Activated naive CD4-positive, alpha-beta T cell (primary cell): ENCODE measurements at places on chromosomes 5 and 9.

DNA sequence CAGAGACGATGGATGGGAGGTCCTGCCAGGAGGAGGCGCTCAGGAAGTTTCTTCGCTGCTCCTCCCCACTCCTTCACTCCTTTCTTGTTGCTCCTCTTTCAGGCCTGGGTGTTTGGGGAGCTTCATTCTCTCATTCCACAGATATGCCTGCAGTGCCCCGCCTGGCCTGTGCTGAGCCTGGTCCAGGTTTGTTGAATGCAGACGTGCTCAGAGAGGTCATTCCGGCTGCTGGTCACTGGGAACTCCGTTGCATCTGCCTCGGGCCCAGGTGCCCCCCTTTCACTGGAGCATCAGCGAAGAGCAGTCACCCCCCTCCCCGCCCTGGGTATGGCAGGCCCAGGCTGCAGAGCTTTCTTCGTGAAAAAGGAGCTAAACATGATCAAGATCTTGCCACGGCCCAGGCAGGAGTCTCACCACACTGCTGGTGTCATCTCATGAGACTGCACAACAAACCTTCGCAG is 15.5 kb downstream of the SURF6 start:
- DNase-seq = no peak

- no peak for DNase-seq
These were observed 10.7 kb downstream of the HMGCS1 start for GRCh38 chr5:43302481-43302880.

GRCh38 chr5:173637340-173637739 is 20.9 kb upstream of the BOD1 start:
- no peak for DNase-seq

- DNase-seq = no peak
These were observed 297.0 kb downstream of the EFNA5 start for GRCh38 chr5:107373549-107374263.

- no peak for DNase-seq
These were observed 10.2 kb downstream of the ABL1 start for GRCh38 chr9:130845254-130845653.

DNA sequence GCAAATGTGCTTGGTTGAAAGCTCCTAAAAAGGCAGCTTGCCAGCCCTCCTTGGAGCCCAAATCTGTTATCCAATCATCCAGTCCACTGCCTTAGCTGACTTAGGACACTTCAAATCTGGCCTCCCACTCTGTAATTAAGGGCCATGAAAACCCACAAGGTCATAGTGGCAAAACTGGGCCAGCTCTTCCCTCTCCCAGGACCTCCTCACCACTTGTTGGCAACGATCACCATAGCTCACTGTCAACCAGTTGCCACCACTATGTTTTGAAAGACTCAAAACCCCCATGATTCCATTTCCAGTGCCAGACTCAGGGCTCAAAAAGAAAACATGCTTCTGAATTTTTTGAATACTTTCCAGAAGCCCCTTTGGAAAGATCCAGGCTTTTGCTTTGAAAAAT is 107.5 kb downstream of the NREP start:
- no peak for DNase-seq

GRCh38 chr9:700365-701282 is 140.9 kb upstream of the DMRT1 start:
- DNase-seq = no peak

DNA sequence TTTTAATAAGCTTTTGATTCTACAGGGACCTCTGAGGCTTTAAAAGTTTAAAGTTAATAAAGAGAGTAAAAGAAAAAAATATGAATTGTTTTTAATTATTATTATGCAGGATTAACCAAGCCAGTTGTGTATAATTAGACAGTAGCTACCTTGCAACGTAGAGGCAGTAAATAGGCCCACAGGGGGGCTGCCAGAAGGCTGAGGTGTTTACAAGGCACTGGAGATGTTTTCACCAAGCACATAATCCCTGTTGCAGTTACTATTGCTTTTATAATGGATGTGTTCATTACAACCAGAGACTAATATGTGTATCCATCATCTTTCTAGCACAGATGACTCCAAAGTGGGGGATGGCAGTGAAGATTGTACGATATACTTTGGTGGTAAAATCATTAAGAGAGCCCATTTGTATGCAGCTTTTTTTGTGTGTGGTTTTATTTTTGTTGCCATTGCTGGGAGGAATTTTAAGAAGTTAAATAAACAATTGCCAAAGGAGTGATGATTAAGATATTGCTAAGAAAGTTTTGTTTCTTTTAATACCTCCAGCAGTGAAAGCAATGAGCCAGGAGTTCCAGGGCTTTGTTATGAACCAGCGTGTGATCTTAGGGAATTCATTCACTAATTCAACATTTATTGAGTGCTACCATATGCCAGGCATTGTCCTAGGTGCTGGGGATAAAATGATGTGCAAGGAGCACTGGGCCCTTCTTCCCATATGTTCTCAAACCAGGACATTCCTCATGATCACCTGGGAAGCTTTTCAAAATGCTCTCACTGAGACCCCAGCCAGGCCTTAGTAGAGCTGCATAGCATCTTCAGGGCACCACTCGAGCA is 138.7 kb upstream of the EFNA5 start:
- DNase-seq = no peak

DNA sequence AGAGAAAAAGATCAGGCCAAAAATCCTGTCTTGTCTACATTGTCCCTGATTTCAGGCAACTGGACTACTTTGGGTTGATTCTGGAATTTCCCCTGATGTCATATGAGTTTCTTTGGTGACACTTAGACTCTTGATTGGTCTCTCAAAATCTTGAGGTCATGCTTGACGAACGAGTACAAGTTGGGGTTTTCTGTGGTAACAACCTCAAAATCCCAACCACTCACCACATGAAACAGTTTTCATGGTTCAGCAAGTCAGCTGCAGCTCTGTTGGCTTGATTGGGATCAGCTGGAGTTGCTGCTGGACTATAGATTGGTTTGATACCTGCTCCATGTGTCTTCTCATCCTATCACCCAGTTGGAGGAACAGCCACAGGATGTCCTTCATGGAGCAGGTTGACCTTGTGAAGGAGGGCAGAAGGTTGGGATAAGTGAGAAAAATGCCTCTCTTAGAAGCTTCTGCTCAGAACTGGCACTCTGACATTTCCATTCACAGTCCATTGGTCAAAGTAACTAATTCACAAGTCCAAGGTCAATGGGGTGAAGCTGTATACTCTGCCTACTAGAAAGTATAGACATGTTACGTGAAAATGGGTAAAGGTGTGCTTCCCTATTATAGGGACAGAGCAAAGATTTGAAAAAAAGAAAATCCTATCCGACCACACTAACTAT is 284.5 kb downstream of the SH3GL2 start:
- DNase-seq = no peak

- DNase-seq = no peak
These were observed 68.4 kb downstream of the SLC25A46 start for GRCh38 chr5:110807169-110807568.

DNA sequence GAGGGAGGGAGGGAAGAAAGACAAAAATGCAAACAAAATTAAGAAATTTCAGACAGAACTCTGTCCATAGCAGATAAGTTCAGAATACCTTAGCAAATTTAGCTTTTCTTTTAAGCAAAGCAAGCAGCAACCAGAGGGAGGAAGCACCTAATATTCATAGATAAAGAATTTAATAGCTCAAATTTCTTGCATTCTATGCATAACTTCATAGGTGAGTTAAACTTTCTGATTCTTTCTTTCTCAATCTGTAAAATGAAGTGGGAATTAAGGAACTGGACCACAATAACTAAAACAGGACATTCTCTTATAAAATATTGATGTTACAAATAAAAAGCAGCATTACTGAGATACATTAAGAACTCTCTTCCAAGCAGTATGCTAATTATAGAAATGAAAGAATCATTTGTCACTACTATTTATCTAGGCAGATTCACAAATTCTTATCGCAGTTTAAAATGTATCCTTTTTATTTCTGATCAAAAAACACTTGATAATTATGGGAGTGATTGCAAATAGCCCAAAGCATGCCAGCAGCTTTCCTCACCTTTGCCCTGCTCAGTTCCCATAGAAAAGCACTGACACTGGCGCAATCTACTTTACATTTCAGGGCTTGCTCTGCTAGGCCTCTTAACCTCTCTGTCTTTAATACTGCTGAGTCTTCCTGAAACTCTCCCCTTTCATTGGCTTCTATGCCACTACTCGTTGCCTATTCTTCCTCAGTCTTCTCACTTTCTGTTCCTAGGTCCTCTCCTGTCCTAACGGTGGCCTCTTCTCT is 341.8 kb downstream of the PIK3R1 start:
- DNase-seq = no peak

DNA sequence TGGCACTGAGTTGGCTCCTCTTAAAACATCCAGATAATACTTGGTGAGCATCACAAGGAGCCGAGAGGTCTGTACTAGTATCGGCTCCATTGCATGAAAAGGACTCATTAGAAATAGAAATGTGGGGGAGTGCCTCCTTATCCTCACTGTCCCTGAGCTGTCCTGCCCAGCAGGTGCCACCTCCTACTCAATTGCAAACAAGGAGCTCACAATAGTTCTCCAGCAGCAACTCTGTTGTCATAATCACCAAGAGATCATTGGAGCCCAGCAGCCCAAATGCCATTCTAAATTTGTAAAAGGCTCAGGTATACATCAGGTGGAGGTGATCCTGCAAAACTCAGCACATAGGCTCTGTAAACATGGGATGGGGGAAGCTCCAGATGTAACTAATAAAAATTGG is 99.1 kb downstream of the PLK2 start:
- DNase-seq = no peak

DNA sequence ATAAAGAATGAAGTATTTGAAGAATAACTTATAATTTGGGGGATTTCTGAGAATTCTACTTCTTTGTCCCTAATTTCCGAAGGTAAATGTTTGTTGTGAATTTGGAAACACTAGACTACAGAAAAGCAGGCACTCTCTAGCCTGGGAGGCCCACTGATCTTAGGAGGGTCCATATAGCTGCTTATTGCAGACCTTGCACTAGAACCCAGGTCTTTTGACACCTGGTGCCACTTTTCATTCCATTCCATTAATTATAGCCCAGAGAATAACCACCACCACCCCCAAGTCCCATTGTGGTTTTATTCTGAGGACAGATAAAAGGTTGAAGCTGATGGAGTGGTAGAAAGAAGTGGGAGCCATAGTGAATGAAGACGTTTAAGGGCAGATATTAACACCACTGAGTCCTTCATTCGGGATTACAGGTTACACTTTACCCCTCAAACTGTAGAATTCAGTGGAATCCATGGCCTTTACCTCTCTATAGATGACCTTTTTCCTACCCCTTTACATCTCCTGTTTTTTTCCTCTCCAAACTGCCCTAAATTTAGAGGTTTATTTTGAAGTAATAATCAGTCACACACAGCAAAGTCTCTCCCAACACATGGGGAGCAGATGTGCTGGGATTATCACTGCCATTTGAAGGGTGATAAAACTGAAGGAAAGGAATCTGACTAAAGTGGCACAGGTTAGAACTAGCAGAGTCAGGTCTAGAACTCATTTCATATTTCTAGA is 12.0 kb upstream of the PSMD5 start:
- DNase-seq = no peak

GRCh38 chr5:178564811-178565550 is 25.2 kb downstream of the COL23A1 start:
- no peak for DNase-seq

DNA sequence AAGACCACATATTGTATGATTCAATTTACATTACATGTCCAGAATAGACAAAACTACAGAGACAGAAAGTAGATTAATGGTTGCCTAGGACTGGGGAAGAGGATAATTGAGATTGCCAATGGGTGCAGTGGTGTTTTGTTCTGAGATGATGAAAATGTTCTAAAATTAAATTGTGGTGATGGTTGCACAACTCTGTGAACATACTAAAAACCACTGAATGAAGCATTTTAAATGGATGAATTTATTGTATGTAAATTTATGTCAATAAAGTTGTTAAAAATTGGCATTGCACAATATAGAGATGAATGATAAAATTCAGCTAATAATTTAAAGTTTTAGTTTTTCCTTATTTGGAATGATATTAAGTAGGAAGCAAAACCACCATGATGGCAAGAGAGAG is 109.5 kb upstream of the NR4A3 start:
- DNase-seq = no peak

- no peak for DNase-seq
These were observed 76.8 kb downstream of the AMBP start for GRCh38 chr9:114001410-114001685.

DNA sequence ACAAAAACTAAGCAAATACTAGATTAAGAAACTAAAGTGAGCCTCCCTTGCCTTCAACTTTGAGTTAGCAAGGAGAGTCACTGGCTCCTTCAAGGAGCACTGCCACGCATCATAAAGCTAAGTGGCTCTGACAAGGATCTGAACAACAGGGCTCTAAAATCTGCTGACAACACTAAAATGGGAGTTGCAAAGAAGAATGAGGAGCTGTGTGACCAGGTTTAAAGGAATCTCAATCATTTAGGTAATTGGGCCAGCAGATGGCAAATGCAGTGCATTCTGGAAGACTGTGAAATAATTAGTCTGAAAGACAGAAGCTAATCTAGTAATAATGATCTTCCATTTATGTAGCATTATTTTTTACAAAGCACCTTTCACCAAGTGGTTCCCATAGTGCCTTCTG is 297.0 kb upstream of the TAS2R1 start:
- DNase-seq = no peak

DNA sequence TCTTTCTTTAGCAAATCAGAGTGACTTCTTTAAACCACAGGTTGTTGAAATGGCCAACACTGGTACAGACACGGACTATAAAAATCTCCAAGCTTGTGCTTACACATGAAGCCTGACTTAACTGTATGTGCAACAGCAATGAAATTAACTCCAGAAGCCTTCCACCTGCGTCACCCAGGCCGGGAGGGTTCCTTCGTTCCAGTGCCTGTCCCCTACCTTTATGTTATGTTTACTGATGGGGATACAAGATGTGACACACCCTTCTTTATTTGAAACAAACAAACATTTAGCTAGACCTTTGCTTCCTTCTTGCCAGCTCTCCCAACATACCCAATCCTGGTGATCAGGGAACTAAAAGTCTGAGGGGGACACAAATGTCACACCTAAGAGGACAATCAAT is 66.0 kb downstream of the GOLPH3 start:
- no peak for DNase-seq

- DNase-seq = no peak
These were observed 330.0 kb downstream of the PSAT1 start for GRCh38 chr9:78626971-78627370.

DNA sequence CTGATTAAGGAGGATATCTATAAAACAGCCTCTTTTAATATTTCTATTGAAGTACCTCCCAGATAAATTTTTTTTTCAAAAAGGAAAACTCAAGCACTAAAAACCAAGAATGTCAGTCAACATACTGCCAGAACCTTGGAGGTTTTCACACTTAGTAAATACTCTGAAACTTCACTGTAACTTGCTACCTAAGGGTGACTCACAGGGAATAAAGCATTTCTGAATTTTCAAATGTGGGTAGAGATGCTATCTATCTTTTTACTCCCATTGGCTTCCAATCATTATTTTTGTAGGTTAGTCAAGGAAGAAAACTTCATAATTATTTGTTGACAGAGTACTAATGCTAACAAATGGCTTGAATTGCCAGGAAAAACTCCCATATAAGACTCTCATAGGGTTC is 46.1 kb downstream of the SLC25A46 start:
- DNase-seq = no peak

GRCh38 chr5:96699186-96699820 is 37.1 kb downstream of the CAST start:
- no peak for DNase-seq

GRCh38 chr5:108382784-108383330 is 959 bp upstream of the FBXL17 start:
- no peak for DNase-seq

- no peak for DNase-seq
These were observed 209.0 kb downstream of the ADAMTSL1 start for GRCh38 chr9:18682907-18683306.

GRCh38 chr5:173689737-173690360 is 73.4 kb upstream of the BOD1 start:
- no peak for DNase-seq

GRCh38 chr5:82754036-82754746 is 323.0 kb downstream of the TMEM167A start:
- no peak for DNase-seq
